Sigmoid colon (tissue), 7 donors: ENCODE measurements at places on chromosomes 12 and 14. TPM values are rescaled to one million over a fixed set of nuclear protein-coding genes. Genes with fewer than 3 reads are reported as not detected.

DNA sequence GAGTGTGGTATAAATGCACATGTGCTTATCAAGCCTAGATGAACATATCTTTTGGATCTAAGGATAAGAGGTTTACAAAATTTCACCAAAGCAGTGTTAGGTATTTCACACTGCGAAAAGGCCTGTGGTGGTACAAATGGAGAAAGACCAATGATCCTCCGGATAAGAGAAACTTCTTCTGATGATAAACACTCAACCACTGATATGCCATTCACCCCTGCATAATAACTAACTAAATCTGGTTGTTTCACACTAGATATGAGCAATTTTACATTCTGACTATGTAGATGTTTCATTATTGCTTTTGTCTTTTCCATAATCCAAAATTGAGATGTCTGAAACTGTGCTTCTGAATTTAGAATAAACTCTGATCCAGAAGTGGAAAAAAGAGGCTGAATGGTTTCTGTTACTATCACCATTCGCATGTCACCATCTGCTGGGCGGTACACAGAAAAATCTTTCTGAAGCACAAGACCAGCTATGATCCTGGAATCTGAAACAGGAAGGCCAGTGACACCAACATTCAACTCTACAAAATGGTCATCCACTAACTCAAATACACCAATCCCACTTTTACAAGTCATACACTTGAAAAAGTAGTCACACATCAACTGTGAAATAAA, 1.3 kb downstream of the BBS10 start:
- no peak for DNase-seq

DNA sequence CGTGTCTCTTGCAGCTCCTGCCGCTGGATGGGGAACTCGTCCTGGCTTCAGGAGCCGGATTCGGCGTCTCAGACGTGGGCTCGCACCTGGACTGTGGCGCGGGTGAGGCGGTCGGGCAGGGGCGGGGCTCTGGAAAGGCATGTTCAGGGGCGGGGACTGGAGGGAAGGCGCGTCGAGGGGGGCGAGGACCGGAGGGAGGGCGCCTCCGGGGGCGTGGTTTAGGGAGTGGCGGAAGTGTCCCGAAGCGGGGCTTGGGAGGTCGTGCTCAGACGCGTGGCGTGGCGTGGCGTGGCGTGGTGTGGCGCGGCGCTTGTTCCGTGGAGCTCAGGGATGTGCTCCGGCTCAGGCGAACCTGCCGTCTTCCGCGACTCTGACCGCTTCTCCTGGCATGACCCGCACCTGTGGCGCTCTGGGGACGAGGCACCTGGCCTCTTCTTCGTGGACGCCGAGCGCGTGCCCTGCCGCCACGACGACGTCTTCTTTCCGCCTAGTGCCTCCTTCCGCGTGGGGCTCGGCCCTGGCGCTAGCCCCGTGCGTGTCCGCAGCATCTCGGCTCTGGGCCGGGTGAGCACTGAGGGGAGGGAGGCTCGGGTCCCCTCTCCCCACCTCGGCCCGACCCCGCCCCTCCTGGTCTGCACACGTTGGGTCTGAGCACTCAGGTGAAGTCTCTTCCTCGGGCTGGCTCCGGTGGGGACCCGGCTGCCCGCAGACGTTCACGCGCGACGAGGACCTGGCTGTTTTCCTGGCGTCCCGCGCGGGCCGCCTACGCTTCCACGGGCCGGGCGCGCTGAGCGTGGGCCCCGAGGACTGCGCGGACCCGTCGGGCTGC, 6.2 kb downstream of the AMN start:
- no peak for DNase-seq

- DNase-seq, result no peak
Observed at GRCh38 chr12:115251727-115252126, 567.8 kb upstream of the TBX3 start.

DNA sequence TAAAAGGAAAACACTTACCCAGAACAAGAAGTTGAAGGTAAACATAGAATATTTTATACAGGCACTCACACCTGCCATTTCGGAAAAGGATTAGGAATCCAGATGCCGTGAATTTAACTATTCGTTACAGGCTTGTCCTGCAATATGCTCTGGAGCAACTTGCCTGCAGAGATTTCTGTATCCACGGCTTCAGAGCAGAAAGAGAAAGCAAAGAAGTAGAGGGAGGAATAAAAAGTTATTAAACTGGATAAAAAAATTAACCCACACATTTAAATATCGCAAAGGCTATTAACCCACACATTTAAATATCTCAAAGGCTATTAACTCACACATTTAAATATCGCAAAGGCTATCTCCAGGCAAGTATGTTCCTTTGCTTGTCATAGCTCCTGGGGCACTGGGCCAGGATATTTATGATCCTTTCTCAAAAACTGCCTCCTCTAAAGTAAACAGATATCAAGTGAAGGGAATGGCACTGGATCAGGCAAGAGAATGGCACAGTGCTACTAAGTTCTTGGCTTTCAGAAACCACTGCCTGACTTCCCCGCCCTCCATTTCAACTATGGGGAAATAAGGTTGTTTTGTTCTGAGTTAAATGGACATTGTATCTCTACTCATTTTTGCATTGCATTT, at the start of gene TSPAN8:
TSS of gene TSPAN8 (minus strand) at position 399 of the 633 bp plus-strand sequence. CDS start at position 78, 321 bp downstream.
- DNase-seq, result no peak

- no peak for DNase-seq
Observed at GRCh38 chr14:85223667-85224066, 306.3 kb upstream of the FLRT2 start.

- no peak for DNase-seq
Observed at GRCh38 chr14:44528180-44528579, 21.1 kb upstream of the FSCB start.

GRCh38 chr12:109182041-109182839, 65.9 kb downstream of the ACACB start:
- DNase-seq, result peak; percentile 11

DNA sequence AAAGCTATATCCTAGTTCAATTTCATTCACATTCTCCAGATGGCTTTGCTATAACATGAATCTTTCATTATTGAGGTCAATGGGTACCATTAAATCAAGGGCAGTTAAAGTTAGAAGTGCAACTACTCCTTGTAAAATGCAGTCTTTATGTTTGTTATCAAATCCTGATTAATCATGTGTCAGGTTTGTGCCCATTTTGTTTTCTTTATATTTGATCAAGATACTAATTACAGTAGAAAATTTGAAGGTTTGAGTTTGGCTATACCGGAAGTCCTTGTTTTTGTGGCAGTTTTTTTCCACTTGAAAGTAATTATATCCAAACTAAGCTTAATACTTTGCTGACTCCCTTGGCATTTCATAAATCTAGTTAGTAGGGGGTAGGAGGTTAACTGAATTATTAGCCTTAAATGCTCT, 513.0 kb downstream of the DIO2 start:
- DNase-seq, result no peak

Gene TMEM260
- 13.0 TPM for total RNA-seq

Gene TMEM63C
- 2.1 TPM for total RNA-seq

Gene PIK3C2G
- 0.27 TPM for total RNA-seq

Gene KANSL2
- 31.6 TPM for total RNA-seq

Gene NTN4
- total RNA-seq, result 7.2 TPM
